ENCODE measurements at places on chromosomes 1 and 21.

GRCh38 chr1:86470859-86471258 is 2.1 kb downstream of the CLCA1 start:
- no peak for DNase-seq

- DNase-seq, result no peak
Observed at GRCh38 chr1:183069562-183070216, 46.5 kb downstream of the LAMC1 start.

GRCh38 chr1:33347650-33347992 is 26.7 kb upstream of the A3GALT2 start:
- DNase-seq, result peak; percentile 40

GRCh38 chr1:46171871-46172270 is 3.0 kb upstream of the TSPAN1 start:
- no peak for DNase-seq

- no peak for DNase-seq
Observed at GRCh38 chr1:71786218-71786617, 496.1 kb downstream of the NEGR1 start.

DNA sequence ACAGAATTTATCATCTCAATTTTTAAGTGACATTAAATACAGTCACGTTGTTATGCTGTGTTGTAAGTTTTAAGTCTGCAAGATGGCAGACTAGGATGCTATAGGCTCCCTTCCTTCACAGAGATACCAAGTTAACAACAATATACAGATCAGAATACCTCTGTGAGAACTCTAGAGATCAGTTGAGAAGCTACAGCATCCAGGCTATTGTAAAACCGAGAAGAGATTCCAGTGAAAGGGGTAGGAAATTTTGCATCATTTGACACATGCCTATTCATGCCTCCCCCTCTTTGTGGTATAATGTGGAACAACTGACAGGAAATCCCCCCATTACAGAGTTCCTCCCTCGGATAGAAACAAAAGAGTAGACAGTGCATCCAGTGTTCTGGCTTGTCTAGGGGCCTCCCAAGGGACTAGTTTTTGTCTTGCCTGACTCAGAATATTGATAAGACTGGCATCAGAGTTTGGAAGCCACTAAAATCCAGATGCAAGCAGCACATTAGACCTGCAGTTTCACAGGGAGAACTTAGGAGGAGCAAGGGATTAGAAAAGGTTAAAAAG is 80.6 kb downstream of the LBR start:
- no peak for DNase-seq

DNA sequence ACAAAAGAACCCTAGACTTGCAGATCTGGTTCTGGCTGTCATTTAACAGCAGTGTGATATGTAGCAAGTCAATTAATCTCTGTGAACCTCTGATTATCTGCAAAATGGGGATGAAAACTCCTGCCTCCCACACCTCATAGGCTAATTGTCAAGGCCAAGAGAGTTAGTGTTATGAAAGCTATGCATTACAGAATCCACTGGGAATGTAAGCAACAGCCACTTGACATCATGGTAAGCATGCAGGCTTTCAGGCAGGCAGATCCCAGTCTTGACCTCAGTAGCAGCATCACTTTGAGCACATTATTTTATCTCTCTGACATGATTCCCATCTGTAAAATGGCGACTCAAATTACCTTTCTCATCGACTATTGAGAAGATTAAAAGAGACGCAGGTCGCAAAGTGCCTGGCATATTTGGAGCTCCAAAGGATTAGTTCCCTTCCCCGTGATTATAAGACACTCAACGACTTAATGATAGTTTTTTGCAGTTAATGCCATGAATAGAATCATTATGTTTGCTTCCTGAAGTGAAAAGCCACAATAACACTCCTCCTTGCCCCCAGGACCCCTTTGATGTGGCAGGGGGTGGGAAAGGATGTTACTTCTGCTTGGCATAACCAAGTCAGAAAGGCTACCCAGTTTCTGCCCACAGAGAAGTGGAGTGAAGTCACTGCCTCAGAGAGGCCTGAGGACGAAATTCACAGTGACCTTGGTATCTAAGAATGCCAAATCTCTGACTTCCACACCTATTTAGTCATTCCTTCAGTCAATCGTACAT is 273.0 kb upstream of the NFIA start:
- DNase-seq, result no peak

GRCh38 chr1:183832459-183832858 is 27.5 kb downstream of the RGL1 start:
- no peak for DNase-seq

DNA sequence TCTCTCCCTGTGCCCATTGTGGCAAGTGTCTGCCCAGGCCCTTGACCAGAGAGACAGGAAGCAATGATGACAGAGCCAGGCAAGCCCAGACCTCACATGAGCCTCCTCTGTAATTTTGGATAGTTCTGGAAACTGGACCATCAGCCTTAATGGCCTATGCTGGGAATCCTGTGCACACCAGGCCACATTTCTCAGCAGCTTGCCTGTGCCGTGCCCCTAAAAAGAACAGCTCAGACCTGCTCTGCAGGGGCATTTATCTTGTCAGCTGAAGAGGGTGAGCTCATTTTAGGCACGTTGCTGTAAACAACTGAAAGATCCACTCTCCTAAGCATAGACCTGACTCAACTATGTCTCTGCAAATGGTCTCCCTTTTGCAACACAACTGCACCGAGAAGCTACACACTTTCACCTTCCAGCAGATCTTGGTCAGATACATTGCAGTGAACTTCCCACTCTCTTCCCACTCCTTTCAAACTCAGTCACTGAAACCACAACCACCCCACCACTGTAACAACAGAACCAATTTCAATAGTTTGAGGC is 53.5 kb upstream of the BACH1 start:
- no peak for DNase-seq

DNA sequence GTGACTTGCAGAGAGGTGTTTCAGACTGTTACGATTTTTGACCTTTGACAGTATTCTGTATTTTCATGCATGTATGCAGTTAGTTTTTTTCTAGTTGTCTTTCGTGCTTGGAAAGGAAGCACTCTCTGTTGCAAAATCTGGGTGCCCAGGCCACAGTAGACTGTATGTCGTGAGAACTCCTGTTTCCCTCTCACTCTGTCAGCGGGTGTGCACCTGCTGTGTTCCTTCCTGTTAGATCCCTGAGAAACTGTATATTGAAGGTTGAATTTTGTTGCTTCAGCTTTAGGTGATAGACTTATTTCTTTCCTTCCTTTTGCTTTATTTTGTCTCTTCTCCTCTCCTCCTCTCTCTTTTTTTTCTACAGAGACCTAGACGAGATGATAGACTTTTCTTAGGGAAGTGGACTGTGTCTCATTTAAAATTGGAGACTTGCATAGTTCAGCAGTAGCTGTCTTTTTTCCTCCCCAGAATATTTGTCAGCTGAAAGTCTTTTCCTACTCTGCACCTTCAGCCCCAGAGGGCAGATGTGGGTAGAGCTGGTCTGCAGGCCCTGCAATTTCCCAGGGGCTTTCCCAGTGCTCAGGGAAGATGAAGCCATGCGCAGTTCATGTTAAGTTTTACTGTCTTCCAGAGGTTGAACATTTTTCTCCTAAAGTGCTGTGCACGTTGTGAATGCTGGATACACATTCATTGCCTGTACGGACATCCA is 1.4 kb downstream of the TRAPPC10 start:
- DNase-seq, result peak; percentile 35

DNA sequence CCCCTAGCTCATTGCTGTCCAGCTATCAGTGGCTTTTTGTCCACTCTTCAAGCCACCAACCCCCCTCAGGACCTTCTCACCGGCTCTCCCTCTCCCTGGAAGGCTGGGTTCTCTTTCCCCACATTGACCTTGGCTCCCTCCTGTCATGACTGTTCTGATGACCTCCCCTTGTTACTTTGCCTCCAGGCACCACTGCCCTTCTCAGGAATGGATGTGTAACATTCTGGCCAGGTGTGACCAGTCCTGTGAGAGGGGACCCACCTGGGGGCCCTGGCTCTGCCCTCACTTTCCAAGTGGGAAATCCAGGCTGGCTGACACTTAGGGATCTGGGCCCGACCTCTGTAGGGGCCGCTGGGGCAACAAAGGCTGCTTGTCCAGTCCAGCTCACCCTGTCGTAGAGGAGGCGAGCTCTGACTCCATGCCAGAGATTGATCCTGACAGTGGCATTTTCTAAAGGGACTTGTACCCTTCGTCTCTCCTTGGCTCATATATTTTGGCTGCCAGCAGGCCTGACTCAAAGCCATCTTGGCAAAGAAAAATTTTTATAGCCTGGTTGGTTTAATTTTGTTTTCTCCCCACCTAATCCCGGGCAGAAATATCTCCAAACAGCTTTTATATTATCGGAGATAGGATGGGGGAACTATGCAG is 37.9 kb upstream of the USP24 start:
- no peak for DNase-seq

DNA sequence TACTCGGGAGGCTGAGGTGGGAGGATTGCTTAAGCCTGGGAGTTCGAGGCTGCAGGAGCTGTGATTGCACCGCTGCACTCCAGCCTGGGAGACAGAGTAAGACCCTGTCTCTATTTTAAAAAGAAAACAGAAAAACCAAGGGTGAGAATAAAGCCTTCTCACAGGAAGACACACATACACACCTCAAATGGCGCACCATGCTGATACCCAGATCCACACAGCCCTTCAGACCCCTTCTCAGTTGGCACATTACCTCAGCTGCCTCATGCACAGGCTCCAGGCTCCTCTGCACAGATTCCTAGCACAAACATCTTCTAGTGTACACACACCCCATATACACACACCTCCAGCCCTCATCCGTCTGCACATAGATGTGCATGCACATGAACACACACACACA is 7.9 kb downstream of the FGR start:
- no peak for DNase-seq

DNA sequence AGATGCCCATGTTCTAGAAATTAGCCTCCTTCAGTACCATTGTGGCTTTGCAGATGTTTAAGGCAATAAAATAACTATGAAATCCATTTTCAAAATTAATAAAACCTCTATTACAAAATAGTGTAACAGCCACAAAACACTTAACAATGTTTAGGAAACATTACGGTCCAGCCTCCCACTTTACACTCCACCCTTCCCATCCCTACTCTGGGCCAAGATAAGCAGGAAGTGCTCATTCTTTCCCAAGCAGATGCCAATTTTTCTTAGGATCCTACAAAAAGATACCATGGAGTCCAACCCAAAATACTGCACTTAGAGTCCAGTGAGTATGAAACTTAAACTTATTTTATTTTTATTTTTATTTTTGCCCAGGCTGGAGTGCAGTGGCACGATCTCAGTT is 150.8 kb downstream of the NR5A2 start:
- no peak for DNase-seq

- DNase-seq, result no peak
Observed at GRCh38 chr1:209787551-209787950, 3.2 kb upstream of the C1orf74 start.

DNA sequence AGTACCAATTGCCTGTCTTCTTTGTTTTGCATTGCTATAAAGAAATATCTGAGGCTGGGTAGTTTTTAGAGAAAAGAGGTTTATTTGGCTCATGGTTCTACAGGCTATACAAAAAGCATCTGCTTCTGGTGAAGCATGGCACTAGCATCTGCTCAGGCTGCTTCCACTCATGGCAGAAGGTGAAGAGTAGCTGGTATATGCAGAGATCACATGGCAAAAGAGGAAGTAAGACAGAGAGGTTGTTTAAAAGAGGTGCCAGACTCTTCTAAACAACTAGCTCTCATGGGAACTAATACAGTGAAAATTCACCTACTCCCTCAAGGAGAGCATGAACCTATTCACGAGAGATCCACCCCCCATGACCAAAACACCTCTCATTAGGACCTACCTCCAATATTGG is 56.7 kb upstream of the GUCA2B start:
- DNase-seq, result no peak

DNA sequence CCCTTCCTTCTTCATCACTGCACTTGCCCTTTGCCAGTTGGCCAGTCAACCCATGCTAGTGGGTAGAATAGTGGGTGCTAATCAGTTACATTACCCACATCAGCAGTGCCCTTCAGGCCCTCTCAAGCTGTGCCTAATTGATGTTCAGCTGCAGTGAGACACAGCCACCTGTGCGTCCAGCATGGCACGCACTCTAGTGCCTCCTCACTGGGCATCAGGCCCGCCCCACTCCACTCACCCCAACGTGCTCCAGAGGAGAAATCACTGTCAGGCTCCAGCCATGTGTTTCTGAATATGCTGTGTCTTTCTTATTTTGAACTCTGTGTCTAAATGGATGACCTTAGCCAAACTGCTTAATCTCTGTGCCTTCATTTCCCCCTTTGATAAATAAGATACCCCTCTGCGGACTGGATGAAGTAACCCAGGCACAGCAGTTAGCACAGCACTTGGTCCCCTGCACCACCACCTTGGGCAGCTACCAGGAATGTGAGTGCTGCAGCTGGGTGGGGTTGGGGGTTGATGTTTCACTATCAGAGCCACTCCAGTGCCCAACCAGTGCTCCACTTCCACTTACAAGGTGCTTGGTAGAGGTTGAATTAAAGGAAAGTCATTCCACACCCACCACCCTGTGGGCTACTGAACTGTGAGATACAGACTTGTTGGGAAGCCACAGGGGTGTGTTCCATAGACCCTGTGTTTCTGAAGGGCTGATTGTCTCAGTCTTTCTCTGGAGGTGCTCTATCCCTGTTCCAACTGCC is 8.9 kb upstream of the ADORA3 start:
- no peak for DNase-seq

GRCh38 chr21:43911015-43911934 is 46.3 kb downstream of the AGPAT3 start:
- DNase-seq, result peak; percentile 88

DNA sequence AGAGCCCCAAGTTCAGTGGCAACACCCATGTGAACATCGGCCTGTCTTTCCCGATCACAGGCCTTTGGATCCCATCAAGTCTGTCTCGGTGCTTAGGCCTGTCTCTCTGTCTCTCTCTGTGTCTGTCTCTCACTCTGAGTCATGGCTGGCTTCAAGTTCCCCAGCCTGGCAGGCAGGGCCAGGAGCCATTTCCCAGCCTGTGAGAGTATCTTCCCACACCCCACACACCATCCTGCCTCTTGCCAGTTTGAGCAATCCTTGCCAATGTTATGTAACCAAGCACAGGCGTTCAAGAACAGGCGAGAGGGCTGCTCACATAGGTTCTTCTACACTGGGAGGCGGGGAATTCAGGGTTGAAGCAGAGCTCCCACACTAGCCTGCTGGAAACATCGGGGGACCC is 70.0 kb upstream of the TMEM51 start:
- no peak for DNase-seq

DNA sequence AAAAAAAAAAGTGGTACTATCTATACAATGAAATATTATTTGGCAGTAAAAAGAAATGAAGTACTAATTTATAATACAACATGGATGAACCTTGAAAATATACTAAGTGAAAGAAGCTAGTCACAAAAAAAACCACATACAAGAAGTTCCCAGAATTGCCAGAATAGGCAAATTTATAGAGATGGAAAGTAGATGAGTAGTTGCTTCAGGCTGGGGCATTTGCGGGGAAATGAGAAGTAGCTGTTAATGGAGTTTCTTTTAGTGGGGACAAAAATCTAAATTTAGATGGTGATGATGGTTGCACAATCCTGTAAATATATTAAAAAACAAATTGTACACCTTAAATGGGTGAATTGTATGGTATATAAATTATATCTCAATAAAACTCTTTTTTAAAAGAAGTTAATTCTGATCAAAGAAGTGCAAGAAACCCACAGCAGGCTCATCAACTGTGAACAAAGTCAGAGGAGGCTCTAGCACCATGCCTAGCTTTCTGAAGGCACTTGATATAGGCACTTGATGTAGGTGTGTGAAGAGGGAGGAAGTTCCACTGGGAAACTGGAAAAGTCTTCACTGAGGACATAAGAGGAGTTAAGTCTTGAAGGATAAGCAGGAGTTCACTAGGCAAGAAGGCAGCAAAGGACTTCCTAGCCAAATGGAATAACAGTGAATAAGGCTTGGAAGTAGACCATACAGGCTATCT is 52.5 kb downstream of the DMAP1 start:
- DNase-seq, result no peak
